ENCODE measurements at places on chromosomes 2 and 18.

- DNase-seq: no peak
Observed at GRCh38 chr2:231732604-231733003, 24.3 kb downstream of the PTMA start.

- DNase-seq: no peak
Observed at GRCh38 chr18:46054956-46055837, 16.9 kb downstream of the PSTPIP2 start.

- no peak for DNase-seq
Observed at GRCh38 chr2:69916106-69916505, 1.2 kb downstream of the MXD1 start.

DNA sequence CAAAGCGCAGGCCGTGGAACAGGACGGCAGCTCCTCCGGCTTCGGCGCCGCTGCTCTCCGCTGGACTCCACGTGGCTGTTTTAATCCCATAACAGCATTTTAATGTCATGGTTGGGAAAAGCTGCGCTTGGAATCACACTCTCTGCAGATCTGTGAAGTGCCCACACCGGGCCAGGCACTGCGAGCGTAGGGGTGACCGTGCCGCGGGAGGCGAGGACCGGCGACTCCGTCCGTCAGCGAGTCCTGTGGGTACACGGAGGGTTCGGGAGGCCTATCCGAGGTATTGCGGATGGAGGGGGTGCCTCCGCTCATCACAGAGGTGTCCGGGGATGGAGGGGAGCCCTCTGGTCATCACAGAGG, 198.0 kb upstream of the SALL3 start:
- no peak for DNase-seq

DNA sequence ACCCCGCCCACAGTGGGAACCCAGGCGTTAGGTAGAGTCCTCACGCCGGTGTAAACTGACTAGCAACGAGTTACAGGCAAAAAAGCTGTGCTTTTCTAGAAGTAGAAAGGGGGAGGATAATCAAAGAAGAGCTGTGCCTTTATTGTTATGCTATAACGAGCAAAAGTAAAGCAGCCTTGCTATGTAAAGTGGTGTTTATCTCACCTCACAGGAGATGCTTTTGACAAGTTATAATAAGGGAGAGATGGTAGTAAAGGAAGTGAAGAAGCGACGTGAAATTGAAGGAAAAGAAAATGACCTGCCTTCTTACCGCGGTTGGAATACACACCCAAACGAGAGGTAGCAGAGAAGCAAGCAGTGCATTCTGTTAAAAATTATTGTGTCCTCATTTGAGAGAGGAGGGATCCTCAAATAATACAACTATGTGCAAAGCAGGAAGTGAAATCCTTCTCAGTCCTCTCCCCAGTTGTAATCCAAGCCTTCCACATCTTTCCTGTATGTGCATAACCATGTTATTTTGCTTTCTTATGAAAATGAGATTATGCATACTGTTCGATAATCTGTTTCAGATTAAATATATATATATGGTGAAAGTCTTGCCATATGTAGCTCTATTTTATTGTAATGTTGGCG, 962 bp downstream of the TANK start:
- DNase-seq: no peak

- DNase-seq: no peak
Observed at GRCh38 chr2:13550285-13551231, 833.8 kb downstream of the TRIB2 start.

GRCh38 chr2:186949726-186950256, 100.8 kb upstream of the ZSWIM2 start:
- DNase-seq: no peak

DNA sequence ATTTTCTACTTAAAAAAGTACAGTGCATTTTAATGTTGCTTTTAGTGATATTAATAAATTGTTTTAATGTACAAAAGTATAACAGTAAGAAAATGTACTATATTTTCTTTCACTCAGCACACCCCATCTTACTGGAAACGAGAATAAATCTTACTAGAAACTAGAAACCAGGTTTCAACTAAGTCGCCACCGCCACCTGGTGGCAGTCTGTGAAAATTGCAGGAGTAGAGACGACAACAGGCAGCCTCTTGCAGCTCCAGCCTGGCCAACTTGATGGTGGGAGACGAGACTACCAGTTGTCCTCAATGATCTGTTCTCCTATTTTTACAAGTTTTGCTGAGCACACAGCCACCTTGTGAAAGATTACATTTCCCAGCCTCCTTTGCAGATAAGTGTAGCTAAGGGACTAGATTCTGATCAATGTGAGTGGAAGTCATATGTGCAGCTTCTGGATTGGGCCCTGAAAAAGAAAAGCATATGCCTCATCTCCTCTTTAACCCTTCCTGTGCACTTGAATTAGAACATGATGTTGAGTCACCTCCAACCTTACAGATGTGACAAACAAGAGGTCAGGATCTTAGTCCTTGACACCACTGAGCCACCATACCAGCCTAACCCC, 8.7 kb downstream of the OTOF start:
- DNase-seq: no peak

- DNase-seq: no peak
Observed at GRCh38 chr18:54888933-54889332, 60.7 kb downstream of the RAB27B start.

GRCh38 chr2:235639885-235640284, 146.0 kb downstream of the AGAP1 start:
- no peak for DNase-seq
